ENCODE measurements at places on chromosomes 2 and 18. TPM values are rescaled to one million over a fixed set of nuclear protein-coding genes. Genes with fewer than 3 reads are reported as not detected.
A peak's percentile ranks its signal among the peaks of the same experiment; 100 is the strongest.

DNA sequence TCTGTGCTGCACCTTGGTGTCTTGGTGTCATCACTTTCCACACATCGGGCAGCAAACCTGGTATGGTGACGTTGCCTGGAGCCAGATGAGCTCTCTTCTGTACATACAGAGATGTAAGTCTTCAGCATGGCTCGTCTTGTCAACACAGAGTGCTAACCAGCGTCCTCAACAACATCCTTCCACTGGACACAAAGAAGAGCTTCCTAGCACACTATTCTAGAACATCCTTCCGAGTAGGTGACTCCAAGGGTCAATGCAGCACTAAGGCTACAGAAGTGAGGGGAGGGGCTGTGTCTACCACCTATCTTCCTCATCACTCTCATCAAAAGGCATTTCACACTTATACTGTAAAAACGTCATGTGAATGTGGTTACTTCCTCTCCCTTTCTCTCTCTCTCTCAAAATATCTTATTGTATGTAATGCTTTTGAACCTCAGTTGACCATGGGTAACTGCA is 108.1 kb upstream of the SLC1A4 start:
- no peak for DNase-seq

DNA sequence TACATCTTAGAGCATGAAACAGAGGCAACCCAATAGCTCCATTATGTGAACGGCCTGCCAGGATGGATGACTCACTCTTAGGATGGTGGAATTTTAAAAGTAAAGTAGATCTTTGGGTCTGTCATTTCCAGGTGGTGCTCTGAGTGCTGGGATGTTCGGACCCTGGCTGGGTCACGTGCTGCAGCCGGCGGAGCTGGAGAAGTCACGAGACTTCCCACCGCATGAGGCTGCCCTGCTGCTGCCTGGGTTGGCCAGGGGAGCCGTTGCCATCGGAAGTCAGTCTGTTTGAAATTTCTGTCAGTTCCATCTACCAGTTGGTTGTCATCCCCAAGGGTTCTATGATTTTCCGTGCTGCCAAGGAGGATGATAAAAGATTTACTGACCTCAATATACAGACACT is 93.3 kb upstream of the ALKAL2 start:
- DNase-seq: no peak

DNA sequence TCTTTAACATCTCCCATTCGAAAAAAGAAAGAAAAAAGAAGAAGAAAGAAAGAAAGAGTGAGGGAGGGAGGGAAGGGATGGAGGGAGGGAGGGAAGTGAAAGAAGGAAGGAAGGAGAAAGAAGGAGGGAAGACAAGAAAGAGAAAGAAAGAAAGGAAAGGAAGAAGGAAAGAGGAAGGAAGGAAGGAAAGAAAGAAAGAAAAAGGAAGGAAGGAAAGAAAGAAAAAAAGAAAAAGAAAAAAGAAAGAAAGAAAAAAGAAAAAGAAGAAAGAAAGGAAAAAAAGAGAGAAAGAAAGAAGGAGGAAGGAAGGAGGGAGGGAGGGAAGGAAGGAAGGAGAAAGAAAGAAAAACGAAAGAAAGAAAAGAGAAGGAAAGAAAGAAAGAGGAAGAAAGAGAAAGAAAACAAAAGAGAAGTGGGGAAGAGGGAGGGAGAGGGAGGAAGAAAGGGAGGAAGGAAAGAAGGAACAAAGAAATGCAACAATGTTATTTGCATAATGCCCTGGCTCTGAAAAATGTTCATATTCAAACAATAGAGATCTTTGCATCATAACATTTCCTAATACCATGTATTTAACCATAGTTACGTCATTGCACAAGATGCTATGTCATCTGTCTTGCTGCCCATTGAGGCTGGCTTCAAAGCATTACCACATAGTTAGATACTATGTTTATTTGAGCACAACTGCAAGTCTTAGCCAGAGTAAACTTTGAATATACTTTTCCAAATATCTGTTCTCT is 550.6 kb downstream of the DSC3 start:
- no peak for DNase-seq

GRCh38 chr18:43744960-43745745 is 467.9 kb upstream of the SYT4 start:
- DNase-seq: no peak

- DNase-seq: no peak
Observed at GRCh38 chr2:74428675-74429074, 7.1 kb downstream of the WDR54 start.

DNA sequence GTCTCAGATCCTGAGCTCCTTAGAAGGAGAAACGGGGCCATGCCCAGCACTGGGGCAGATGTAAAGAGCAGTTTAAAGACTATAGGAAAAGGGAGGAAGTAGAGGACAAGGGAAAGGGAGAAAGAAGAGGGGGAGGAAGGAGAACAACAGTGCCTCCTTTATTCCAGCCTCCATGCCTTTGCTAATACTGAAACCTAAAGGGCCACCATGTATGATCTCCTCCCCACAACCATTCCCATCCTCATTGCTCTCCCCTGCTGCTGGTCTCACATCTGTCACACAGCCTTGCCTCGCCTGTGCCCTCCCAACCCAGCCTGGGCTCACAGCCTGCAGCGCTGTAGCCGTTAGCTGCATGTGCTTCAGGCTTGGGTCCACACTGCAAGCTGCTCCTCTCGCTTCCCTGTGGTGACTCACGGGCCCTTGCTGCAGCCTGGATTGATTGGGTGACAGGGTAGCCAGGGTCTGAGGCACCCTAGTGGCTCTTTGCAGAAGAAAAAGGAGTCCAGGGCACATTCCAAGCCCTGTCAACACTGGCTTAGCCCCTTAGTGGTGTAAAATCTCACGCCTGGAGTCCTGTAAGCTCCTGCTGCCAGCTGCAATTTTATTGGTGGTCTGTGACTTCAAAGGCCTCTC is 281.9 kb downstream of the SRBD1 start:
- DNase-seq: no peak

DNA sequence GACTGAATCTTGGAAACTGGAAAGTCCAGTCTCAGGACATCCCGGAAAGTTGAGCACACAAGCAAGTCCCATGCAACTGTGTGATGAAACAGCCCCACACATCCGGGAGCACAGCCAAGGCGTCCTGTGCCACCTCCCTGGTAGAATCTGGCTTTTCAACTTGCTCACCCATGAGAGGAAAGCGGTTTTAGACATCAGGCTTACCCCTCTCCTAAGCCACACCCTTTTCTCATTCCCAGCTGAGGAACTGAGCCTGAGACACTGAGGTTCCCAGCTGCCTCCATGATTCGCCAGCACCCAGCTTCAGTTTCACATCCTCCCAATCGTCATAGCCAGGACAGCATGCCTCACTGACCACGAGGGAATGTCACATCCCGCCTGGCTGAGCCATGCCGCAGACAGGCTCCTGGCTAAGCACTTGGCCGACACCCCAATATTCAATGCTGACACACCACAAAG is 60.3 kb downstream of the STEAP3 start:
- no peak for DNase-seq

GRCh38 chr2:230671117-230671516 is 41.5 kb upstream of the CAB39 start:
- no peak for DNase-seq

GRCh38 chr2:217568289-217568971 is 434.4 kb downstream of the TNS1 start:
- DNase-seq: no peak

DNA sequence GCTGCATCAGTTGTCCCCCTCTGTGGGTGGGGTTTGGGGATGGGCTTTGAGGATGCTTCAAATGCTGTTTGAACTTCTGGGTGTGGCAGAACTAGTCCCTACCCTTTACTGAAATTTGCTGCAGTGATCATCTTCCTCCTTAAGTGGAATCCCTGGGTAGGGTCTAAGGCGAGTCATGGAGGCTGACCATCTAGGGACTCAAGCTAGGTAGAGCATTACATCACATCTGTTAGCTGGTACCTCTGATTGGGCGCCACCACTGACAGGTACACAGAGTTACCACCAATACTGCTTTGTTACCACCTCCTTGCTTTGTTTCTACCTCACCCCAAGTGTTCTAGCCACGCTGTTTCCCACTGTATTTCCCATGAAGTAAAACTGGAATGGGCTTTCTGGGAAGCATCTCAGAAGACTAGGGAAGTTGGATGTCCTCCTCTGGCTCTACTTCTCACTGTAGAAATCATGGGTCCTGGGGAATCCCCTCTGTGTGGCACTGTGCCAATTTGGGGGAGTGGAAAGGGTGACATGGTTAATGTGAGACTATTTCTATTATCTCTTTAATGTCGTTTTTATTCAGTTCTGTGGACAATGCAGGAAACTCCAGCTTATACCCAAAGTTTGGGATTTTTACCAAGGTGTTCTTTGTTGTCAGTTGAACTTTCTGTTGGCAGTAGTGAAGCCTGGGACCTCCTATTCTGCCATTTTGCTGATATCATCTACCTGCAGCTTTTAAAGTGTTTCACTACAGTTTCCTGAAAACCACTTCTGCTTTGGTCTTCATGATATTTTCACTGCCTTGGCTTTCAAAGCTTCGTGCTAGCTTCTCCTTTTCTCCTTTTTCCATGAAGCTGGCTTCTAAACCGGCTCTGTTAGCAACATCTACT is 14.5 kb upstream of the SULT1C4 start:
- no peak for DNase-seq

GRCh38 chr2:73823916-73824523 is 4.7 kb upstream of the STAMBP start:
- peak; percentile 53 for DNase-seq

GRCh38 chr2:186540941-186541340 is 48.9 kb upstream of the ITGAV start:
- no peak for DNase-seq

- DNase-seq: peak; percentile 48
Observed at GRCh38 chr2:9720352-9721093, 89.7 kb upstream of the YWHAQ start.

DNA sequence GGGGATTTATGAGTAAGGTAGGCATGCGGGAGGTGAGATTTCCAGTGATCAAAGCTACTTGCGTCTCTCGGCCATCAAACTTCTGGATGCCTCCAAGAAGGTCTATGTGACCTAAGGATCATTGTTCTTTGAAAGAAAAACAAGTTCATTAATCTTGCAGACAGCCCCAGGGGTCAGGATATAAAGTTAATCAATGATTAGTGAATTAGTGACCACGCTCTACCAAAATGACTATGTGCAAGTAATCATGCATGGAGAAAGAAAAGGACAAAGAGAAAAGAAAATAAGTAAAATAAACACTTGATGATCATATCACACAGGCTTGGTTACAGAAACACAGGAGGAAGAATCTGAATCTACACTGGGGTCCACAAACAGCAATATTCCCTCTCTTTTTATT is 42.5 kb upstream of the BCL11A start:
- no peak for DNase-seq

DNA sequence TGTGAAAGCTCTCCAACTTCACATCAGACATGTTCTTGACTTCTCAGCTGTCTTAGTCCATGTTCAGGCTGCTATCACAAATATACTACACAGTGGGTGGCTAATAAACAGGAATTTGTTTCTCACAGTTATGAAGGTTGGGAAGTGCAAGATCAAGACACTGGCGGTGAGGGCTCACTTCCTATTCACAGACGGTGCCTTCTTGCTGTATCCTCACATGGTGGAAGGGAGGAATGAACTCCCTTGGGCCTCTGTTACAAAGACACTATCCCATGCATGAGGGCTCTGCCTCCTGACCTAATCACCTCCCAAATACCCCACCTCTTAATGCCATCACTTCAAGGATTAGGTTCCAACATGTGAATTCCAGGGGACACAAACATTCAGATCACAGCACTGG is 9.7 kb downstream of the UXS1 start:
- no peak for DNase-seq

DNA sequence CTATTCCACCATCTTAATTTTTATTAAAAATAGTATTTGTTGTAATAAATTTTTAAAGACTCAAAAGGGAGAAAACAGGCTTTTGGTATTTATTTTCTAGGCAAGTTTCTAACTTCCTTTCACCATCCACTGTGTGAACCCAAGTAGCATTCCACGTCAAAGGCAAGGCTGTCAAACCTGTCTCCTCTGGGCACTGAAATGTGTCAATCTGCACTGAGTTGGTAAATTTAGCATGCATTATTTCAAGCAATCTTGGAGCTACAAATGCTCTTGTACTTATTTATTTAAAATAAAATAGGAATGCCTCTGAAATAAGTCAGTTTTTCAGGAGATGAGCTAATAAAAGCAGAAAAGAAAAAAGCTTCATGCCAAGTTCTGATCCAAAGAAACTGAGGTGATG is 130.9 kb upstream of the CNTNAP5 start:
- DNase-seq: no peak

- no peak for DNase-seq
Observed at GRCh38 chr2:3451926-3452671, 67.2 kb downstream of the ADI1 start.

- DNase-seq: no peak
Observed at GRCh38 chr2:188023035-188023434, 268.6 kb upstream of the GULP1 start.

HOXD12 gene
- polyA plus RNA-seq: 0.86 TPM

SOX11 gene
- polyA plus RNA-seq: 15.5 TPM

HOXD3 gene
- 26.0 TPM for polyA plus RNA-seq

ESPNL gene
- 1.6 TPM for polyA plus RNA-seq

TPO gene
- polyA plus RNA-seq: not detected

AFF3 gene
- polyA plus RNA-seq: 19.5 TPM

EN1 gene
- polyA plus RNA-seq: not detected

SYT4 gene
- polyA plus RNA-seq: 0.18 TPM

INPP5D gene
- 6.0 TPM for polyA plus RNA-seq

OR6B2 gene
- polyA plus RNA-seq: not detected
